Stimulated activated CD4-positive, alpha-beta T cell treated with anti-CD3 and anti-CD28 coated beads, TNF-alpha, amount 100 ng/mL, for 48 hours (primary cell): ENCODE measurements at places on chromosomes 6 and 20.

DNA sequence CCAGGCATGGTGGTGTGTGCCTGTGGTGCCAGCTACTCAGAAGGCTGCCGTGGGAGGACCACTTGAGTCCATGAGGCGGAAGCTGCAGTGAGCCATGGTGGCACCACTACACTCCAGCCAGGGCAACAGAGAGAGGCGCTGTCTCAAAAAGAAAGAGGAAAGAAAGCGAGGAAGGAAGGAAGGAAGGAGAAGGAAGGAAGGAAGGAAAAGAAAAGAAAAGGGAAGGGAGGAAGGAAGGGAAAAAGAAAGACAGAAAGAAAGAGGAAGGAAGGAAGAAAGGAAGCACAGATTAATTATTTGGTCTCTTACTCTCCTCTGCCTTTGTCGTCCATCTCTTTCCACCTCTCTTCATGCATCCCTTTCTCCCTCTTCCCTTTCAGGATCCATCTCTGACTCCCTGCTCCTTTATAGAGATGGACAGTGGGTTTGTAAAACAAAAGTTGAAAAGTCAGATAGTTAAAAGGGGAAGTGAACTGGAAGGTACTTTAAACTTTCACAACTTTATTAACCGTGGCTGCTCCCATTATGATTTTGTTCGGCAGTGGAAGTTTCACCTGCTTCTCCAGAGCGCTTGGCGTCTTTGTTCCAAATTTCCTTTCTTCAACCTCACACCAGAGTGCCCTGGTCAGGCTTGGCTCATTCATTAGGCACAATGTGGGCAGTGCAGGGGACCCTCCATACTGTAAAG, 1.5 kb downstream of the HLA-DQA1 start:
- no peak for DNase-seq

DNA sequence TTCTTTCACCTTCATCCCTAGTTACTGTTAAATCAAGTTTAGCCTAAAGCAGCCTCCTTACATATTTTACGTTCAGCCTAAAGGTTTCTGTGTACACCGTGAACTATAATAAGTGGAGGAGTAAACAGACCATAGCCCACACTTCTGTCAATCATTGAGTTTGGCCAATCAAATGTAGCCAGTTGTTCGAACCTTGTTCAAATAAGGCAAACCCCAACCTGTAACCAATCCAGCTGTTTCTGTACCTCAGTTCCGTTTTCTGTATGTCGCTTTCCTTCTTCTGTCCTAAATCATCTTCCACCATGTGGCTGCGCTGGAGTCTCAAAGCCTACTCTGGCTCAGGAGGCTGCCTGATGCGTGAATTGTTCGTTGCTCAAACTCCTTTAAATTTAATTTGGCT, 1.8 kb upstream of the FBXO30 start:
- DNase-seq: no peak

DNA sequence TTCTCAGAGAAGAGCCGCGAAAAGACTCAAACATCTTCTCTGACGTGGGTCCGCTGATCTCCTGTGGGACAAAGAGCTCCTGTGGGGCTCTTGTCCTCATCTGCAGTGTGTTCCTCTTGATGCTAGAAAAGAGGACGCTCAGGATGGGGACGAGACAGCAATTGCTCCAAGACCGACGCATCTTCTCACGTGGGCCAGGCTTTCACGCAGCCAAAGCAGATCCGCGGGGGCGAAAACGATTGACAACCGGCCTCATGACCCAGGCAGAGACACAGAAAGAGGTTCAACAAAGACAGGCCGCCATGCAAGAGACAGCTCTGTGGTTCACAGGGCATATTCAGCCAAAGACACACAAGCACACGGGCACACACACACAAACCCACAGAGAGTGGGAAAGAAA, 971.8 kb upstream of the DEFB115 start:
- no peak for DNase-seq

GRCh38 chr6:161222706-161223234, 51.1 kb downstream of the AGPAT4 start:
- no peak for DNase-seq

DNA sequence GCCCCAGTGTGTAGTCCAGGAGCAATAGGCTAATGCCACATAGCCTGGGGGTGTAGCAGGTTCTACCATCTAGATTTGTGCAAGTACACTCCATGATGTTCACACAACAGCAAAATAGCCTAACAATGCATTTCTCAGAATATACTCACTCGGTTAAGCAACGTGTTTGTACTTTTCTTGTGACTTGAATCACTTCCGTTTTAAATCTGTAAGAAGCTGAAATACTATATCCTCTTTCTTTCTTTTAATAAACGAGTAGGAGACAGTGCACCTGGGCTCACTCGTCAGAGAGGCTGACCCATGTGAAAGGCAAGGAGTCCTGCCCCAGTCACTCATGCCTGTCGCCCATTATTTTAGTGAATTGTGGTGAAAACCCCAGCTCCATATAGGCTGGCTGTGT, 201.6 kb downstream of the FOXA2 start:
- DNase-seq: no peak

DNA sequence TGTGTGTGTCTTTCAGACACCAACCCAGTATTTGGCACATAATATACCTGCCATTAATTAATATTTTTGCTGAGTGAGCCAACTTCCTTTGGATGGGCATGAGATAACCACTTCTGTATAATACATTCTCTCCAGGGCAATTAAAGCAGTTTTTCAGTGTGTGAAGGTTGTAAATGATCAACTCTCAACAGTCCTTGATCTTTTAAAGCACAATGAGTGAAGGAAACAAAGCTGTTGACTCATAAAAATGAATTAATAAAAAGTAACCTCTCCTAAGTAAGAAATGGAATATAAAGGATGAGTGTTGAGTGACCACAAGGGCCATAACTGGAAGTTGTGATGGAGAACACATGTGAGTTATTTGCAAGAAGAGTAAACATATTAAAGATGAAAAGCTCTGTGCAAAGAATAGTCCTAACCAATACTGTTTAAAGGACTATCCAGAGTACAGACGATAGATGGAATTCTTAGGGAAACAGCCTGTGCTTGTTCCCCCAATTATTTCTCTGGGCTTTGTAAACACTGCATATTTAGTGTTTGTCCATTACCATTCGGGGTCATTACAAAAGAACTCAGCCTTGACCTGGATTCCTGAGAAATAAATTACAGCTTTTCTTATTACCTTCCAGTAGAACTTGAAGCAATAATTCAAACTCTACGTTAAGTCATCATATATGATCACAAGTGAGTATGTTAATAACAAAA, 446.2 kb downstream of the PLCB1 start:
- DNase-seq: no peak

DNA sequence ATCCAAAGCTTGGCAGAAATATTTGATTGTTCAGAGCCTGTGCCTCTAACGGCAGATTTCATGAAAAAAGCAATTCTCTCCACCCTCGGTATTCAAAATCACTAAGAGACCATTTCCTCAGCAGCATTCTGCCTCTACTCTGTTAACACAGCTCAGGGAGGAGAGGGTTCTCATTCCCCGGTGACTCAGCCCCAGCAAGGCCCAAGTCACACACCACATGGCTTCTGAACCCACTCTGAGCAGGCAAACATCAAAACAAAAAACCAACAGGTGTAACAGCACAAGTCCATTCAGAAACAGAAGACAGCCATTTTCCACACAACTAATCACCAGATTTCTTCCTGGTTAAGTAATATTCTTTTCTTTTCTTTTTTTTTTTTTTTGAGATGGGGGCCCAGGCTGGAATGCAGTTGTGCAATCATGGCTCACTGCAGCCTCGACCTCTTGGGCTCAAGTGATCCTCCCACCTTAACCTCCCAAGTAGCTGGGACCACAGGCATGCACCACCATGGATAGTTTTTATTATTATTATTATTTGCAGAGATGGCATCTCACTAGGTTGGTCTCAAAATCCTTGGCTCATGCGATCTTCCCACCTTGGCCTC, 55.4 kb downstream of the GFOD1 start:
- peak; percentile 38 for DNase-seq

- DNase-seq: peak; percentile 44
Measured at GRCh38 chr20:19784511-19785172, 26.6 kb downstream of the RIN2 start.

DNA sequence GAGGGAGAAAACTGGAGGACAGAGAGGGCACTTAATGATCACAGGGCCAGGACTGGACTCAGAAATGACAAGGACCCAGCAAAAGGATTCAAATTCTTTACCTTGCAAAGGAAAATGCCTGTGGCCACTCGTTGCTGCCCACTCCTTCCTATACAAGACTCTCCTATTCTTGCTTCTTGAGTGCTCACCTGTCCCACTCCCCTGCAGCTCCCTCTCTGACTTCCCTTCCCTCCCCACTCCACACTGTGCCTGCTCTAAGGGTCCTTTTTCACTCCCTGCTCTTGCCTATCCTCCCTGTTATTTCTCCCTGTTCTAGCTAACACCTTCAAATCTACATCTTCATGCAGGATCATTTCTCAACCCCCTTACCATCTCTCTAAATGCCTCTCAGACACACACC, 56.1 kb downstream of the UNC5CL start:
- no peak for DNase-seq

DNA sequence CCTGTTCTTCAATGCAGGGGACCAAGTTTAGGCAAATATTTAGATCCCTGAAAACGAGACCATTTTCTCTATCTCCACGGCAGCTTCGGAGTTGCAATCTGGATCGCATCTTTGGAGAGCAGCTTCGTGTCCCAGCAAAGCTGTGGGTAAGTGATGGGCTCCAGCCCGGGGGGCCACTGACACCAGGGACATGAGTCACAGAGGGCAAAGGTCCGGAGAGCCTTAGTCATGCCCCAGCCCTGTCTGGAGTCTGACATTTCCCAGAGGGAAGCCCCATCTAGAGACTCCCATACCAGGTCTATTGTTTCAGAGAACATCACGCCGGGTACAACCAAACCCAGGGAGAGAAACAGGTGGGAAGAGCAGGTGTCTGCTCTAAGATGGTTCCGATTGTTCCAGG, 95.9 kb downstream of the NFATC2 start:
- no peak for DNase-seq

DNA sequence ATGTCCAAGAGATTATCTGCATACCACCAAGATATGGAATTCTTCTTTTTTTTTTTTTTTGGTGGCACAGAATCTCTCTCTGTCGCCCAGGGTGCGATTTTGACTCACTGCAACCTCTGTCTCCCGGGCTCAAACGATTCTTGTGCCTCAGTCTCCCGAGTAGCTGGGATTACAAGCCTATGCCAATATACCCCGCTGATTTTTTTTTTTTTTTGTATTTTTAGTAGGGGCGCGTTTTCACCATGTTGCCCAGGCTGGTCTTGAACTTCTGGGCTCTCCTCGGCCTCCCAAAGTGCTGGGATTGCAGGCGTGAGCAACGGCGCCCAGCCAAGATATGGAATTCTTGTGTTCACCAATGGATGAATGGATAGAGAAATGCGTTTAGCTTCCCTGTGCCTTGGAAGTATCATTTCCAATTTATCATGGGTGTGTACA, 31.0 kb downstream of the POM121L2 start:
- no peak for DNase-seq

GRCh38 chr6:78059171-78059570, 406.3 kb downstream of the MEI4 start:
- no peak for DNase-seq
